ENCODE measurements at places on chromosomes 6 and 20.

GRCh38 chr20:3190681-3191111, 13.8 kb downstream of the DDRGK1 start:
- no peak for DNase-seq

DNA sequence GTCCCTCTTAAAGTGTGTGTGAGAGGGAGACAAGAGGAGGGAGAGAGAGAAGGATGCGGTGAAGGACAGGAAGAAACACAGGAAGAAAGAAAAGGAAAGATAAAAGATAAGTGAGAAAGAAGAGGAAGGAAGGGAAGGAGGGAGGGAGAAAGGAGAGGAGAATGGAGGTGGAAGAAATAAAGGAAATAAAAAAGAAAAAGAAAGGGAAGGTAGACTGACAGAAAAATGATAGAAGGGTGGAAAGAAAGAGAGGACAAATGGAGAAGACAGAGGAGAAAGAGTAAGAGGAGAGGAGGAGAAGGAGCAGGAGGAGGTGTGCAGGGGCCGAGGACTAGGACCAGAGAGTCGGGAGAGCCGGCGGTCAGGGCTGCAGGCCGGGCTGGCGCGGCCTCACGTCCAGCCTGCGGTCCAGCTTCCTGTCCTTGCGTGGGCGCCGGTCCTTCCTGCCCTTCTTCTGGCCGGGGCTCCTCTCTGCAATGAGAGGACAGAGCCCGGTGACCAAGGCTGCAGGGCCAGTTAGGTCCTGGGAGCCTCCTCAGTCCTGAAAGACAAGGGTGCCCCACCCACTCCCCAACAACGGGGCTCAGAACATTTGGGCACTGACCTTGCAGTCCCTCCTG, 42.0 kb downstream of the RSPO4 start:
- DNase-seq = no peak

- DNase-seq = no peak
Measured at GRCh38 chr6:109411034-109411433, 28.8 kb upstream of the CD164 start.

DNA sequence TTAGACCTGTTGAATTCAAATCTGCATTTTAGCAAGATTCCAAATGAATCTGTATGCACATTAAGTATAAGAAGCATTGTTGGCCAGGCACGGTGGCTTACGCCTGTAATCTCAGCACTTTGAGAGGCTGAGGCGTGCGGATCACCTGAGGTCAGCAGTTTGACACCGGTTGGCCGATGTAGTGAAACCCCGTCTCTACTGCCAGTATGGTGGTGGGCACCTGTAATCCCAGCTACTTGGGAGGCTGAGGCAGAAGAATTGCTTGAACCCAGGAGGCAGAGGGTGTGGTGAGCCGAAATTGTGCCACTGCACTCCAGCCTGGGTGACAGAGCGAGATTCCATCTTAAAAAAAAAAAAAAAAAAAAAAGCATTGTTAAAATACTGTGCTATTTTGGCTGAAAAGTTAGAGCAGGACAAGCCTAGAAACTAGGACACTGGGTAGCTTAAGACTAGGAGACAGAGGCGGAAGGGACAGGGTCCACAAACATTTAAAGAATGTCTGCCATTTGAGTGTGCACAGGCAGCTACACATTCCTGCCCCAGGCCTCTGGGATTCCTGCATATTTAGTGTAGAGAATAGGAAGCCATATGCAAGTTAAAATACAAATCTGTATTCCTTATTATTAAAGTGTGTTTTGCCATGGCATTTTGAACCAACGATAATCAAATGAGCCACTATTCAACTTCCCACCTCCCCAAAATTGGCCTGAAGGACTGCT, 45.1 kb upstream of the EEF1A1 start:
- DNase-seq = peak; percentile 53

DNA sequence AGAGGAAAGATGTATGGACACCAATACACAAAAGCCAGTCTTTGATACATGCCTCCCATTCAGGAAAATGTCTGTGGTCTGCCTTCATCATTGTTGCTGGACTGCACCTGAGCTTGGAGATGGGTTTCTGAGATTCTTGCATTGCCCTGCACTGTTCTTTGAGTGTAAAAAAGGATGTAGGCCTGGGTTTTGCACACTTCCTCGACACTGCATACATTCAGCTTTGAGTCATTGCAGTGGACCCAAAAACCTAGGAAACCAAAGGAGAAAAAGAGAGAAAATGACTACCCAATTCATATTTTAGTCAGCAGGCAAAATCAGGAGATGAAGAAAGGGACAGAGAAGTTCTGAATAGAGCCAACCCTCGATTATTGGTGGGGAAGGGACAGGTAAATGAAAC, 9.0 kb downstream of the TOMM6 start:
- no peak for DNase-seq

- DNase-seq = no peak
Measured at GRCh38 chr6:169975286-169975685, 223.9 kb downstream of the ERMARD start.

- no peak for DNase-seq
Measured at GRCh38 chr6:27568226-27568897, 95.5 kb upstream of the ZNF184 start.

DNA sequence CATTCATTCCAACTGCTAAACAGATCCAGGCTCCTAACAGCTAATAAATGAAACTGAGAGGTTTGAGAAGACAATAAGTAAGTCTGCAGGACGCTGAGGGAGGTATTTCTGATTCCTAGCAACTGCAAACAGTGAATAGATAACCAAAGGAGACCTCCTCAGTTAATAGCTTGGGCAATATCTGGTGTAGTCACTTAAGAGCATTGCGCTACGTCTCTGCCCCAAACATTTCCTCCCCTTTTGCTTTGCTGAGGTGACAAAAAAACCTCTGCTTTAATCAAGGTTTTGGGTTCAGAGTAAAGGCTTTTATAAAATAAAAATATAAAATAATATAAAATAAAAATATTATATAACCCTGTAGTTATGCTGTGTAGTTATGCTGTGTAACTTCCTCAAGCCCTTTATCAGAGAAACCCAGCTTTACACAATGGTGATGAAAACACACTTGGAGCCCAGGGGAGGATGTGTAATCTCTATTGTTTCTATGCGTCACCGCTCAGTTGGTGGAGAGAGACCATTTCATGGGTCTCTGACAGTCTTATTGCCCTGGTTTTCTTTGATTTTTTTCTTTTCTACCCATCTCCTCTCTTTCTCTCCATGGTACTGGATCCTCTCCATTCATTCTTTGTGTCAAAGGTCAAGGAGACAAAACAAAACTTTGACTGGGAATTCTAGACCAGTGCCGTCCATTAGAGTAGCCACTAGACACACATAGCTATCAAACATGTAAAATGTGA, 18.9 kb upstream of the CALHM5 start:
- DNase-seq = no peak

DNA sequence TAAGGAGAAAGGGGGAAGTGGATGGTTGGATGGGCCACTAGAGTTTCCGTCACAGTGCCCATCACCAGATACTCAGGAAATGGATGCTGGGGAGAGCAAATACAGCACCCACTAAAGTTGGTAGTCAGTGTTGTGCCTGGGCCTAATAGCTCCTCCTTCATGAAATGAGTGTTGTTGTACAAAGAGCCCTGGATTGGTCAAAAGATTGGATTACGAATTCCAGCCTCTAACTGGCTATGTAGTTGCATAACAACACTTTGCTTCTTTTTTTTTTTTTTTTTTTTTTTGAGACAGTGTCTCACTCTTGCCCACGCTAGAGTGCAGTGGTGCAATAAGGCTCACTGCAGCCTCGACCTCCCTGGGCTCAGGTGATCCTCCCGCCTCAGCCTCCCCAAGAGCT, 27.4 kb downstream of the KCNG1 start:
- DNase-seq = no peak

DNA sequence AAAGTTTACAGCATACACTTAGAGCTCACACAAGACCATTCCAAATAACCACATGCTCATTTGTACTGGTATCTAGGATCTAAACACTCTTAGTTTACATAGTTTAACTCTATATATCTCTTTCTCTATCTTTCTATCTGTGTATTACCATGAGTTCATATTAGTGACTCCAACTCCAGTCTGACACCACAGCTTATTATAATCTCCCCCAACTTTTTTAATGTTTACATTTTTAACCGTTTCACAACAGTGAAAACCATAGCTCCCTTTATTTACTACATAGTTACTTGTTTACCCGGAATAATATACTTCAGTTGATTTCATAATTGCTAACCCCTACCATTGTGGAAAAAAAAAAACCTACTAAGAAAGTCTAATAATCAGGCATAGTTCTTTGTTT, 362.4 kb upstream of the RGS17 start:
- no peak for DNase-seq

GRCh38 chr20:40678286-40678875, 10.7 kb downstream of the MAFB start:
- DNase-seq = no peak

- DNase-seq = no peak
Measured at GRCh38 chr6:157724960-157725741, 97.9 kb upstream of the SNX9 start.

- no peak for DNase-seq
Measured at GRCh38 chr20:63241272-63241671, 5.6 kb downstream of the BIRC7 start.

GRCh38 chr20:1375515-1375914, 17.3 kb downstream of the FKBP1A start:
- no peak for DNase-seq

- no peak for DNase-seq
Measured at GRCh38 chr20:13611611-13612125, 27.1 kb downstream of the TASP1 start.

- peak; percentile 63 for DNase-seq
Measured at GRCh38 chr20:35339007-35339406, 46.8 kb upstream of the FAM83C start.

- no peak for DNase-seq
Measured at GRCh38 chr6:114471450-114471849, 128.6 kb upstream of the HS3ST5 start.

DNA sequence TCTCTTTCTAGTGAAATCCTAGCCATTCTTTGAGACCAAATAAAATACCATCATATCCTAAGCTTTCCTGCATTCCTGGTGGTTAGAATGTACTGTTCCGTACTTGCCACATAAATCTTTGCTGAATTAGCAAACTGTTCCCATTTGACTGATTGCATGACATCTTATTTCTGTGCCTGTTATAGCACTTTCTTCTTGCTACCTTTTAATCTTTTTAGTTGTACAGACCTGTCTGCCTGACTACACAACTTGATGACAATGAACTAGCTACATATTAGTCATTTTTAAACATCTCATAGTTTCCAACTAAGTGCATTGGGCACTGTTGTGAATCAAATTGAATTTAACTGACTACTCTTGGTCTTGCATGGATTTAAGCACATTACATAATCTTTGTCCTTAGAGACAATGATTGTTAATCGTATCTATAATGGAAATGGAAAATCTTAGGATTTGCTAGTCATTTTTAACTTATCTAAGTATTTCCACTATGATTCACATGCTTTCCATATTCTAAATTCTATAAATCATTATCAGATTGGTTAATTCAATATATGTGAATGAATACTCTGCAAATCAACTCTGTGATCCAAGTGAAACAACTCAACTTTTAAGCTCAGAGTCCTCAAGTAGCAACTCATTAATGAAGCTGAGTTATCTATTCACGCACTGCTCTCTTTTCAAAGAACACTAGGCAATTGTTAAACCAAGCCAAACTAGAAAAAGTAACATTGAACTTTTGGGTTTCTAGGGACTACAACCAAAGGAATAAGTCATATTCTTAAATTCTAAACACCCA, 109.0 kb downstream of the TNFRSF21 start:
- DNase-seq = no peak

GRCh38 chr6:13338038-13338437, 9.7 kb upstream of the TBC1D7 start:
- no peak for DNase-seq

DNA sequence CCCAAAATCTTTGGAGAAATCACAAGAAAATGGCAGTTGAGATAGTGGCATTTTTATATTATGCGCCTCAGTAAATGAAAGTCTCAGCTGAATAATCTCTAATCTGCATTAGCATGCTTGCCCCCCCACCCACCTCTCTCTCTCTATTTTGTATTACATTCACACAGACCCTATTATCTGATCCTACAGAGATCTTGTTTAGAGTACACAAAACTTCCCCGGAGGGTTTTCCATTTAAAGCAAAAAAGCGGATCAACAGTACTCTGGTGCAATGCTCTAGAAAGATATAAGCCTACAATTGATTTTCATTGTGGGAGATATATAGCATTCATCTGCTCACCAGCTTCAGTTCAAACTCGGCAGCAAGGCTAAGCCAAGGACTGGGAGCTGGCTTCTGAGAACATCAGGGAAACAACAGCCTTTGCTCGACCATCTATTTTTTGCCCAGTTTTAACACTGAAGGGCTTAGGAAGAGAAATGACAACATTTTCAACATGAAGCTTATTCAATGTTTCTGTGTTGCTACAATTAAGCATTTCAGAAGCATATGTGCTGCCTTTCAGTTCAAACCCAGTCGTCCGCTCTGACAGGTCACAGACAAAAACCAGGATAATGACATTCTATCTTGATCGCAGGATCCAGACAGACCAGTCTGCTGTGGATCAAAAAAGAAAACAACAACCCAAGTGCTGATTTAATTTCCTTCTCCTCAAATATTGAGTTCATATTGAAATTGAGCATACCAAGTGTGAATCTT, 137.6 kb upstream of the ATXN1 start:
- DNase-seq = no peak

DNA sequence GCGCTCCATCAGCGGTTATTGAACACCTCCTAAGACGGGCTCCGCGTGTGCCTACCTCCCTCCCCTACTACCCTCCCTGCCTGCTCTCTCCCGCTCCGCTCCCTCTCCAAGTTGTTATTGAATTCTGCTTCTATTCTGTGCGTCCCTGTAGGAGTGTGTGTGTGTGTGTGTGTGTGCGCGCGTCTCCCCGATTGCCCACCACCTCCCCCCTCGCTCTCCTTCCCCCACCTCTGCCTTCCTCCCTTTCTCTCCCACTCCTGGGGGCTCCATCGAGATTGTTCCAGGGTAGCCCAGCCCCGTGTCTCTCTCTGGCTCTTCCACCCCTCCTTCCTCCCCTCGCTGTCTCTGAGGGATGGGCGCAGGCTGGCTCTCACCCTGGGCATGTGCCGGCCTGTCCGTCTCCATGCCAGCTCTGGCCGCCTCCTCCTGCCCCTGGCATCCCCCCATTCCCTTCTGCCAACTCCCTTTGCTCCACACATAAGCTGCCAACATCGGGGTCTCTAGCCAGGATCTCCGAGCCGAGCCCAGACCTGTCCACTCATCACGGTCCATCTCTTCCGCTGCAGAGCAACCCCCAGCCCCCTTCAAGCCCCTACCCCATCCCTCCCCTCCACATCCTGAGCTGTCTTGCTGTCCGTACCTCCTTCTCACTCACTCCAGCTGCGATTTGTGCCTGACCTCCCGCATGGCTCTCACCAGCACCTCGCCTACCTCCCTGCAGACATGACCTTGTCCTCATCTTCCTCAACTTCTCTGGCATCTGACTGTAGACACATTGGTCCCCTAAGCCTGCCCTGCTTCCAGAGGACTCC, 68.5 kb downstream of the SRC start:
- DNase-seq = no peak

Measured in urothelium cell line (cell line).